Amniotic stem cell (primary cell): ENCODE measurements at places on chromosomes 6 and 20.

GRCh38 chr6:128641703-128642102 is 121.3 kb upstream of the PTPRK start:
- no peak for DNase-seq

GRCh38 chr6:169452117-169452868 is 198.6 kb upstream of the THBS2 start:
- peak; percentile 35 for DNase-seq

- no peak for DNase-seq
Measured at GRCh38 chr6:80440496-80441115, 334.1 kb downstream of the BCKDHB start.

GRCh38 chr6:4928426-4928825 is 75.4 kb downstream of the RPP40 start:
- no peak for DNase-seq

GRCh38 chr6:114989279-114989964 is 646.6 kb upstream of the HS3ST5 start:
- DNase-seq, result no peak

GRCh38 chr20:18624948-18625347 is 37.1 kb downstream of the DTD1 start:
- no peak for DNase-seq

GRCh38 chr6:15086348-15087158 is 159.3 kb upstream of the JARID2 start:
- no peak for DNase-seq

- no peak for DNase-seq
Measured at GRCh38 chr20:20212675-20213096, 155.2 kb upstream of the INSM1 start.

GRCh38 chr6:102022803-102023202 is 629.3 kb downstream of the GRIK2 start:
- DNase-seq, result no peak

DNA sequence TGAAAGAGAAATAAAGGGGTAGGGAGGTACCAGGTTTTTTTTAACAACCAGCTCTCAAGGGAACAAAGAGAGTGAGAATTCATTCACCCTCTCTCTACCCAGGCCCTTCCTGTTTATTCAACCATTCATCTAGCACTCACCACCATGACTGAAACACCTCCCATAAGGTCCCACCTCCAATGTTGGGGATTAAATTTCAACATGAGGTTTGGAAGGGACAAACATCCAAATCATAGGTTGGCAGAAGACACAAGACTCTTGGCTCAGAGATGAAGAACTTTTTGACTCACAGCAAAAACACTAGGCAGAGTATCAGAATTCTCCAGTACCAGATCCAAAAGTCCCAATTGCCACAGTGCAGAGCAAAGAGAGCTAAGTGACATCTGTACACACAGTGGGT is 186.3 kb downstream of the EDN1 start:
- no peak for DNase-seq

DNA sequence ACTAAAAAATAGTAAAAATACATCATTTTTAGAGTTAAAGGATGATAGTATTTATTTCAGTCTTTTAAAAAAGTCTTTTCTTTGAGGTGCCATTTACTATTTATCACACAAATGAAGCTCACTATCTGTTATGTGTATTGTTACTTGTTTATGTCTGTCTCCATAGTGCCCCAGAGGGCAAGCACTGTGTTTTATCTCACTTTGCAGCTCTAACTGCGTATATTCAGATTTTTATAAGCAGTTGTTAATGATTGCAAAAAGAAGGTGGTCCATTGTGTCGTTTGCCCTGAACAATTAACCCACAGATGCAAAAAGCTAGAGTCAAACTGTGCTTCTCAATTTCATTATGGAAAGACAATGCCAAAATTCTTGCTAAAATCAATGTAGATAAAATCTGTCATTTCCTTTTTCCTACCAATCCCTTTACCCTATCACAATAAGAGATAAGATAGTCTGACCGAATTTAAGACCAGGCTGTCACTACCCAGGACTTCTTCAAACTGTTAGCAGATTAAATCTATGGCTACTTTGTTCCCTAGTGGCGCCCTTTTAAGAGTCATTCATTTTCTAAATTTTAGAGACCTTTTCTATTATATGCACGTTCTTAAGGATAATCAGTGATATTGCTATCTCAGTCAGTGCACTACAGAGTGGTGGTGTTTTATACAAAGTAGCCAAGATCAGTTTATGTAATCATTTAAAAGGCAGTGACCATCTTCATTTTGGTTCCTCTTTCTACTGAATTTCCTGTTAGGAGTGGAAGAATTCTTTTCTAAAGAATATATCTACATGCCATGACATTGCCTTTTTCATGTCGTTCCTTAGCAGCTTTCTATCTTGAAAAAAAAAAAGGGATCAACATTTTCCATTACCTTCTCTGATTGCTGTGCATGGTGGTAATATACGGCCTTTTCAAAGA is 133.1 kb upstream of the PRDM1 start:
- no peak for DNase-seq

DNA sequence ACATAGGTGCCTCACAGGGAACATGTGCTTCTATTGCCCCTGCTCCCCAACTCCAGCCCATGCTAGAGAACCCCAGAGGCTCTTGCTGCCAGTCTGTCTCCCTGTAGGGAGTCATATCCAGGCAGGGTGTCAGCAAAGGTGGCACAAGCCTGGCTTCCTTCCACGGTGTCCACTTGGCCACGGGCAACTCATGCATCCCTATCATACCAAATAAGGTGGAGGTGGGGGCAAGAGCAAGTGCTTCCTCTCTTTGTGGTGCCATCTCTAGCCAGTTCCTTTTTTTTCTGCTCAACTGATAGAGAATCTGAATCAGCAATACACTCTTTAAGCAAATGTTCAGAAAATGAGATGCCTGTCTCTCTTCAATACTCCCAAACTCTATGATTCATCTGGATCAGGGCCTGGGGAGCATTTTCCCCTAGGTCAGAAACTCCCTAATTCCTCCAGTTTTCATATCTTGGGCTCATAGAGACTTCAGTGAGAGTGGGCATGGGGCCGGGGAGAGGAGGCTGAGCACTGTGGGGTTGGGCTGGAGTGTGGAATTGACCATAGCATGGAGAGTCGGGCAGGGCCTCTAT is 105.1 kb upstream of the GPR6 start:
- no peak for DNase-seq

GRCh38 chr20:47024461-47024937 is 129.9 kb downstream of the EYA2 start:
- DNase-seq, result no peak

GRCh38 chr6:161038229-161039031 is 46.9 kb downstream of the MAP3K4 start:
- DNase-seq, result no peak

GRCh38 chr6:135703621-135704020 is 147.9 kb upstream of the PDE7B start:
- DNase-seq, result no peak

- DNase-seq, result peak; percentile 22
Measured at GRCh38 chr20:54680872-54681619, 205.7 kb downstream of the DOK5 start.

DNA sequence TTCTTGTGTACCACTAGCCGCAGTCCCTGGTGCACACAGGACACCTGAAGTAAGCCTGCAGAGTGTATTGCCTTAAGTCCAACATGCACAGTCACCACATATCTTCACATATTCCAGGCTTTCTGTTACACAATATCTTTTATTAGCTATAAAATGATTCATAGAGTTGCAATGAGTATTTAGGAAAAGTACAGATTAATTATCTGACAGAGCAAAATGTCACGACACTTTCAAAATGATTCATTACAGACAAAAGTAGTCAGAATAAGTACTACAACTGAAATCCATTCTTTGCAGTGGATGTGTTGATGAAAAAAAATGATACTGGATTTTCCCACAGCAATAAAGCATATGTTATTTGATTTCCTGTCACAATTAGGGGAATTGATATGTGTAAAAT is 199.5 kb upstream of the ASCC3 start:
- no peak for DNase-seq

GRCh38 chr6:4714961-4715501 is 61.2 kb upstream of the CDYL start:
- no peak for DNase-seq

GRCh38 chr6:134519465-134519864 is 201.6 kb upstream of the SGK1 start:
- no peak for DNase-seq

DNA sequence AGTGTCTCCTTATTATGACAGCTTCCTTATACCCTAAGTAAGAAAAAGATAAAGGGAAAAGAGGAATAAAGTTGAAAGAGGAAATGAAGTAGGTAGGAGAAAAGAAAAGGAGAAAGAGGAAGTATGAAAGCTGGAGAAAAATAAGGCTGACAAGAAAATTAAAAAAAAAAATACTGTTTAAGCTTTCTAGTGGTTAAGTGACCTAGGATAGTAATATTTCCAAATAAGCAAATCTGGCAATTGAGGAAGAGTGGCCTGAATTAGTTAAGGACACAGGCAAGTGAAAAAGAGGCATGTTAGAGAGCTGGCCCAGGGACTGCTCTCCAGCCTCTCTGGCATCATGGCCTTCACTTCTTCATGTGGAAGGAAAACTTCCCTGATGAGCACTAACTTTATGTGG is 76.5 kb upstream of the ADGRF1 start:
- no peak for DNase-seq

DNA sequence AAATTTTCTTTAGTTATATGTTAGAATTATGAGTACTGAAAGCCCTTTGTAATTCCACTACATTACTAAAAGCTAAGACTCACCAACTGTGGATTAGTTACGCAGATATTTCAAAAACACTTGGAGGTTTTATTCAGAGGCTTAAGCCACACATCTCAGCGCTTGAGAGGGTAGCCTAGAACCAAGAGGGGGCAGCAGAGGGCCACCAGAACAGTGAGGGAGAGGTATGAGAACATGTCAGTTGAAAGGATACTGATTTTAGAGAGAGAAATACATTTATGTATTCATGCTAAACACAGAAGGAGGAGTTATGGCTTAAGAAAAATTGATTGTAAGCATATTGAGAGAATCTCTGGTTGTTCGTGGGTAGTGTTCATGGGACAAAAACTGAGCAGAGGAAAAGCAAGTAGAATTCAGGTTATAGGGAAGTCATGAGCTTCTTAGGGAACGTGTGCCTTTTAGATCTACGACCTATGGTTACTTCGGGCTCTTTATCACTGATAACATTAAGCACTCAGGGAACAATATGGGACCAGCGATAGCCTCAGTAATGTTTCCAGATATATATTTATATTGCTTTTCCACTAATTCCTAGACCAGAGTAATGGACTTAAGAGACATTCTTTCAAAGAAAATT is 20.4 kb upstream of the SERINC1 start:
- DNase-seq, result peak; percentile 2

- no peak for DNase-seq
Measured at GRCh38 chr20:34985461-34986310, 30.0 kb downstream of the MYH7B start.

DNA sequence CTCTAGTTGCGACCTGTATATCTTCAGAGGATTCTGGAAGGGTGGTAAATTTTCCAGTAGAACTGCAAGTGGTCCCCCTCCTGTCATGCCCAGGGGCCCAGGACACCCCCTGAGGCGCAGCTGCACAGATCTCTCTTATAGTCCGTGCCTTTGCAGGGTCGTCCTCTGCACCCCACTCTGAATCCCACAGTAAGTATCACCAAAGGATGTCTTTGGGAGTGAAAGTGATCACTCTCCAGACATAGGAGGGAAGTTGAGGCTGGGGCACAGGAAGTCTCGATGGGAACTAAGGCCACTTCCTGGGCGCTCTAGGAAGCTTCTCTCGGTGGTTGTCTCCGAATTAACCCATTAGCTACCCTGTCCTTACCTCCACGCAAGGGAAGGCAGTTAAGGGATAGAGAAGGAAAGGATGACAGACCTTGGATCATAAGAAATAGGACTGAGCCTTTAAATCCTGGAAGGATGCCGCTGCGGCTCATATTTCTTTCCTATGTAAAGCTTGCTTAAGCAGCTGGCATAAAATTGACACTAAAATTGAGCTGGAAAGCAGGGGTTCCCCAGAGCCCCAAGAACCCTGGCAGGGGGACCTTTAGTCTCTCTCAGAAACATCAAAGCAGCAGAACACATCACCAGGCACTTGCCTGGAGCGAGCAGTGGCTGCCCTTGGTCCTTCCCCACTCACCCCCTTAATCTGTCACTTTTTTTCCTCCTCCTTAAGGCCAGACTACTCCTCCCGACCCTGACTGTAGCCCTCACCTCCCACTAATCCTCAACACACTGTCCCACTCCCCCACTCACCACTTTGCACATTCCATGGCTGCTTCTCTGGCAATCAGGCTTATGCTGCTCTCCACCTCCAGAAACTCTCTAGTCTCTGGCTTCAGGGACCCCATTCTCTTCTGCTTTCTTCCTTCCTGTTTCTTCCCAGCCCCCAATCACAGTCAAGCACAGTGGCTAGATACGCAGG is at the start of gene ZKSCAN4:
Gene ZKSCAN4 (minus strand): TSS at position 261 of the 967 bp plus-strand sequence. CDS start 289 bp downstream, outside the sequence.
- peak; percentile 46 for DNase-seq

GRCh38 chr6:47309291-47310130 is at the start of gene TNFRSF21:
TSS of gene TNFRSF21 (minus strand) at chr6:47309905. CDS start at chr6:47309511, 394 bp downstream.
- DNase-seq, result peak; percentile 86

DNA sequence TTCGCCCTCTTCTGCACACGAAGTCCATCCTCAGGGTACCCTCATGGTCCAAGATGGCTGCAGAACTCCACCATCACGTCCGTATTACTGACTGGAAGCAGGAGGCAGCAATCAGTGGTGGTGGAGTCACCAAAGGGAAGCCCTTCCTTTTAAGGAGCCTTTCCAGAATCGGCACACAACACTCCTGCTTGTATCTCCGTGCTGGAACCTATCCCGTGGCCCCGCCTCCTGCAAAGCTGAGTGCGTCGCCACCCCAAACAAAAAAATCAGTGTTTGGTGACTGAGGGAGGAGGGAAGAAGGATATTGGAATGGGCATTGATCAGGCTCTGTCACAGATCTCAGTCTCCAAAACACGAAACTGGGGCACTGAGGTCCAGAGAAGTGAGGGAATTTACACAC is 5.8 kb upstream of the CCN5 start:
- DNase-seq, result no peak

- DNase-seq, result no peak
Measured at GRCh38 chr6:15490242-15491100, 172.4 kb downstream of the DTNBP1 start.

GRCh38 chr20:34925981-34926380 is 29.6 kb downstream of the GSS start:
- no peak for DNase-seq

GRCh38 chr6:140847262-140847645 is 1285.5 kb upstream of the GJE1 start:
- no peak for DNase-seq

GRCh38 chr6:143223895-143224294 is 163.2 kb downstream of the AIG1 start:
- DNase-seq, result no peak

GRCh38 chr6:106213660-106214289 is 111.8 kb downstream of the ATG5 start:
- no peak for DNase-seq

DNA sequence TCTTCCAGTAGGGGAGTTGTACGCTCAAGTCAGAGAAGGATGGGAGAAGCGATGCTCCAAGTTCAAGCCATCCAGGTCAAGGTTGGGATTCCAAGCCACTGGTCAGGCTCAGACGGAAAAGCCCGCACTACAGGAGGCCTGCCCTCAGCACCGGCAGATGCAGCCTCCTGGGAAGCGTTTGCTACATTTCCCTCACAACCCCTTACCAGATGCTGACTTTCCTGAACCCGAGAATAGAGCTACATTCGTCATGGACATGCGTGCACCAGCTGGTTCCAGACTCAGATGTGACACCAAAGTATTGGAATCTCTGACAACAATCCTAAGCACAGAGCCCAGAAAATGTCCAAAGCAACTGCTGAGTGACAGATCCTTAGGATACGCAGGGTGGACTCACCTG is 174.8 kb downstream of the SASH1 start:
- DNase-seq, result no peak

- no peak for DNase-seq
Measured at GRCh38 chr20:37711994-37712964, 18.4 kb downstream of the CTNNBL1 start.

- DNase-seq, result no peak
Measured at GRCh38 chr6:125869427-125869826, 78.7 kb downstream of the NCOA7 start.
